ENCODE measurements at places on chromosomes 5 and 9.

- no peak for DNase-seq
Measured at GRCh38 chr5:124355928-124356327, 390.5 kb downstream of the ZNF608 start.

GRCh38 chr5:63962279-63962678 lies at the start of gene HTR1A:
Gene HTR1A, minus strand, starts transcription at chr5:63962445. Its CDS starts 726 bp downstream, at chr5:63961719.
- no peak for DNase-seq

GRCh38 chr5:81350507-81350906 lies 43.4 kb downstream of the ACOT12 start:
- no peak for DNase-seq

DNA sequence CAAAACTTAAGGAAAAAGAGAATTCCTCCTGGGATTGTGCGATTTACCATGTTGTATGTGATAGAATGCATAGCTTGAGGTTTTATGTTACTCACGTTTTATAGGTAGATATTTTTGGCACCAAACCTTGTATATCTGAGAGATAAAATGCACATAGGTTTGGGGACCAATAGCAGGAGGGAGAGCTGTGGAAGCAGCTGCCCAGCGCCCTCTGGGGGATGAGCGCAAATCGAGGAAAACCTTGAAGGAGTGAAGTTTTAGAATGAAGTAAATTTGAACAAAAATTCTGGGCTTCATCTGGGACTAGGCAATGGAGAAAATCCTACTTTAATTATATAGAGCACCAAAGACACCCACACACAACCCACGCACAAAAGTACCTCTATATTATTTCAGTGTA lies 197.0 kb downstream of the ADCY2 start:
- DNase-seq: peak; percentile 6
